Activated gamma-delta T cell treated with anti-CD3 and anti-CD28 coated beads, Interleukin-2, amount 50 U/mL, for 16 hours (primary cell): ENCODE measurements at places on chromosomes 2 and 18.

GRCh38 chr18:10546557-10547300, 20.9 kb downstream of the NAPG start:
- no peak for DNase-seq

GRCh38 chr2:85588236-85588635, 4.0 kb downstream of the VAMP5 start:
- no peak for DNase-seq

DNA sequence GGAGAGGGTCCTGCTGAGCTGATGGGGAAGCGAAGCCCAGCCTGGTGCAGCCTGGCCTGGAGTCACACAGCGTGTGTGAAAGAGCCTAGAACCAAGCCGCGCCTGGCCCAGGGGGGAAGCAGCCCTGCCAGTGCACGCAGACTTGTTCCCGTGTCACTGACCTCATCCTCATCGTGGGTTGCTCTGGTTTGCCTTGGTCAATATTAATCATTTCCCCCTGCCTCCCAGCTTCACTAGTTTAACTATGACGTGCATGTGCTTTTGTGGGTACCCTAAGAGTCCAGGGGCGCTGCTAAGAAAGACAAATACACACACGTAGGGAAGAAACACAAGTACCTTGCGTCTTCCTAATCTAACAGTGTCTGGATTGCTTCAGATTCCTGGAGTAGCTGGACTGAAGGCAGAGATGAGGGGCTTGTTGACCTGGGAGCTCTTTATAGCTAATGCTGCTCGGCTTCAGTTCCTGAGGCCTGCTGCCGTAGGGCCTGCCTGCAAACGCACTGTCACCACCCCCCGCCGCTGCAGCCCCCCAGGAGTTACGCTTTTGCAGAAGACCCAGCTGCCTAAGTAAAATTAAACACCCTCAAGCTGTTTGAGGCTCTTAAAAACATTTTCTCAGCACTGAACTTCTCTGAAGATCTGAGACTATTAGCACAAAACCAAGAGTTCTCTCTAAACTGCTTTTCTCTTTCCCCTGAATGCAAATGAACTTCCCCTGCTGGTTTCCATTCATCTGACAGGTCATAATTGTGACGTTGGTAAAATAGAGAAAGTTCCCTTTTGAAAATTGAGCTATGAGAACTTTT, 159.2 kb downstream of the FAM210A start:
- no peak for DNase-seq

GRCh38 chr18:22974001-22974400, 40.9 kb downstream of the RBBP8 start:
- DNase-seq: no peak

GRCh38 chr2:221635949-221636348, 63.8 kb upstream of the EPHA4 start:
- no peak for DNase-seq

GRCh38 chr18:47247416-47248114, 3.9 kb downstream of the SKOR2 start:
- DNase-seq: no peak

DNA sequence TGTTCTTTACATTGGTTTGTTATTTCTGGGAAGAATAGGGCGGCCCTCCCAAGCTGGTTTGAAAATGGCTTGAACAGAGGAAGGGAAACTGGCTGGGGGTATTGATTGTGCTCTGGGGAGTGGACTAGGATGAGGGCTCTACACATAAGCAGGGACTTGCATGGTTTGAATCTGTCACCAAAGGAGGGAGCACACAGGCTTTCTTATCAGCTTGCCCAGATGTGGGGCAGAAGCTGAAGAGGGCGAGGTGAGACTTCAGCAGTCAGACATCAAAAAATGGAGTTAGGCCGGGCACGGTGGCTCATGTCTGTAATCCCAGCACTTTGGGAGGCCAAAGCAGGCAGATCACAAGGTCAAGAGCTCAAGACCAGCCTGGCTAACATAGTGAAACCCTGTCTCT, 7.2 kb upstream of the RAB12 start:
- DNase-seq: no peak

- no peak for DNase-seq
These were observed 68.1 kb upstream of the CSRNP3 start for GRCh38 chr2:165401285-165401852.

DNA sequence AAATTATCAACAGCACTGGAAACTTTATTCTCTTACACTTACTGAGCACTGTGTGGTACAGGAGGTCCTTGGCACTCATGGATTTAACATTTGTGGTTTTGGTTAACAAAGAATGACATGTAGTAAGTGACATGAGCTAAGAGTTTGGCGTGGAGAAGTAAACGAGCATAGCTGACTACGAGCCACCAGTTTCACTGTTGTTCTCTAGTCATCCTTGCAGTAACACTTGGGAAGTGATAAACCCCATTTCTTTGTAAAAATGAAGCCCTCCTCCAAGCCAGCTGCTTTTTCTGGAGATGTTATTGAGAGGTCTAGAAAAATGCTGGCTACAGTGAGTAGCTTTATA, 32.7 kb downstream of the QPCT start:
- no peak for DNase-seq

- DNase-seq: no peak
These were observed 464.5 kb upstream of the MYT1L start for GRCh38 chr2:2795438-2796091.

GRCh38 chr2:97662386-97662894, 1.4 kb downstream of the ACTR1B start:
- no peak for DNase-seq

- no peak for DNase-seq
These were observed 43.1 kb downstream of the GYPC start for GRCh38 chr2:126699018-126699417.

DNA sequence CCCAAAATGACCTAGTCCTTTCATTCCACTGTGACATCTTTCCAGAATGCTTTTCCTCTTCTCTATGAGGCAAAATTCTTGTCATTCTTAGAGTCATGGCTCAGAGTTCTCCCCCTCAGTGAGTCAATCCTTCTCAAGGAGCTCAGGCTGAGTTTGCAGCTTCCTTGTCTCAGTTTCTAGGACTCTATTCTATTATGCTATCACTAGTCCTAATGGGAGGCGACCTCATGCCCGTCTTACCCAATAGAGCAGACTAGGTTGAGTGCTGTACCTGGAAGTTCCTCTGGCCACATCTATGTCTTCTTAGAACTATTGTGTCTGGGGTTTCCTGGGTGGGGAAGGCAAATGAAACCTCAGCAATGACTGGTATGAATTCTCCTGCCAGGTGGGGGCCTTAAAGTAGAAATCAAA, 51.5 kb downstream of the HAUS1 start:
- peak; percentile 29 for DNase-seq

GRCh38 chr2:190853531-190854383, 26.9 kb upstream of the GLS start:
- DNase-seq: no peak

GRCh38 chr2:209986415-209986814, 16.0 kb upstream of the RPE start:
- DNase-seq: no peak

DNA sequence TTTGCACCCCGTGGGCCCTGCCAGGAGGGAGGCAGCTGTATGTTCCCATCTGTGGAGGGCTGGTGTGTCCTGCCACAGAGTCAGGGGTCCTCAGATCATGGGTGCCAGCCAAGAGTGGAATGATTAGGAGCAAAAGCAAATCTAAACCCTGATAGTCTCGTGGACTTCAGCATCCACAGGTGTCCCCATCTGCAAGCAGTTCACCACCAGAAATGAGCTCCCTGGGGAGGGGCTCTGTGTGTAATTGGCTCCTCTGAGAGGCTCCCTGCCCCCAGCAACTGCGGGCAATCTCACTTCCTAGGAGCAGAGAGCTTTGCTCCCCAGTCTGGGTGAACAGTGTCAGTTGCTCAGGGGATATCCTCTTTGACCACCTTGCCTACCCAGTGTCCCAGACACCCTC, 78.1 kb downstream of the HNRNPLL start:
- DNase-seq: no peak

- no peak for DNase-seq
These were observed 58.2 kb upstream of the CD28 start for GRCh38 chr2:203648273-203648672.

GRCh38 chr18:30886998-30887397, 155.5 kb downstream of the DSC3 start:
- no peak for DNase-seq

DNA sequence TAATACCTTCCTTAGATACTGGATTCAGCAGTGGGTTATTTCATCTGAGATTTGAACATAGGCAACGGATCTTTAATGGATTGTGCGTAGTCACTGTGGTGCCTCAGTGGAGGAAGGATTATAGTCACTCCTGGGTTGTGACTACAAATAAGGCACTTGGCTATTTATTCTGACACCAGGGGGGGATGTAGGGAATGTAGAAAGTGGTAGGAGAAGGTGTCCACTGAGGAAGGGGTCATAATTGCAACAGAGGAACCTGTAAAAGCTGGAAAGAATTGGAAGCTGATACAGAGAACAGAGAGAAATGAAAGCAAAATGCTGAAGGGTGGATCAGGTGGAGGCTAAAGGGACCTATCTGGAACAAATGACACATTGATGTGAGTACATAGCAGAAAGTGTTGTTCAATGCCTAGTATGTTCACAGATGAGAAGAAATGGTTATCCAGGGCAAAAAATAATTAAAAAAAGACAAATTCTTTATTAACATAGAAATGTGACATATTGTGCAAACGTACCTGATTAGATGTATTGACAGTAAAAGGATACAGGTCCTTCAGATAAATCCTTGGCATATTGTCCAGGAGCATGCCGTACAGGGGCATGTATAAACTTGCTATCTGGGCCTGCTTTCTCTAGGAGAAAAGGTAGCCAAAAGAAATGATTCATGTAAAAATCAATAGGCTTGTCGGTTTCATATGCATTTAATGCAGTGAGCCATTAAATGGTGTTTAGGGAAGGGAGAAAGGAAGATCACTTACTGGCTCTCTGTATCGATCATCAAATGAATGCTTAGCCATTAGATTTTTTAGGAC, 91.2 kb upstream of the CCDC195 start:
- no peak for DNase-seq

DNA sequence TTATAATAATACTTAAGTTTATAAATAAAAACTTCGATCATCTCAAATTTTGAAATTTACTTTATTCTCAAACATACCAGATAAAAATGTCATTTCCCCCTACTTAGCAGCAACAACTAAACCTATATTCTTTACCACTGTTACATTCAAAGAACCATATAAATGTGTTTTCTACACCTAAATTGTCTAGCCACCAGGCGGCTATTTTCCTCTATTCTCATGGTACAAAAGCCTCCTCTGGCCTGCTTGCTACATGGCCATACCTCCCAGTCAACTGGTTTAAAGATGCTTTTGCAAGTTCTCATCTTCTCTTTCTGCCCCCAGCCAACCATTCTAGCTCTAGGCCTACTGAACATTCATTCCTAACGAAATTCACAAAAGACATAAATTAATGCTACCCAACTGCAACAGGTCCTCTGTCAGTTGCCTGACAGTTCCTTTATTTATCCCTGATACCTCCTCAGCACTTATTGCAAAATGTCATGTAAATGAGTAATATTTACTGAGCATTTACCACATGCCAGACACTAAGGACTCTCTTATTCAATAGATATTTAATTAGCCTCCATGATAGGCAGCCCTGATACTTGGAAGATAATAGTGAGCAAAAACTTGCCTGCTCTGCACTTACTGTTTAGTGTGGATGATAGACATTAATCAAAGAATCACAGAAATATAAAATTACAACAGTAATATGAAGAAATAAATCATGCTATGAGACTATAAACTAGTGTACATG, 5.0 kb downstream of the C1D start:
- no peak for DNase-seq
